ENCODE measurements at places on chromosomes 3 and 15.

DNA sequence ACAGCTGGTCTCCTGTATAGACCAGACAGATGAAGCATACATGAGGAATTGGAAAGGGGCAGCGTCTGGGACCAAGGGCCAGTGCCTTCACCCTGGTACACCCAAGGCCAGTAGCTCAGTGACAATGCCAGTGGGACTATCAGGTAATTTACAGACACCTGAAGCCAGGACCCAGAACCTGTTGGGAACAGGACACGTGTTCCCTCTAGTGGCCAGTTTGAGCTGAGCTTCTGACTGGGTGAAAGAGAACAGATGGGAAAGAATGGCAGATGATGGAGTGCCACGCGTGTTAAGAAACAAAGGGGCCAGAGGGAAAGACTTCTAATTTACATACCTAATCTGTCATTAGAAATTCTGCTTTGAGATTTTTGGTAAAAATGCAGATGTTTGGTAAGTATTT, 5.1 kb upstream of the SLC25A38 start:
- no peak overlapping the region for H3K4me3 ChIP-seq
- no peaks in the 10 kb centered on the region for H3K27me3 ChIP-seq
- no peak overlapping the region for H3K27ac ChIP-seq
- peak; percentile 29 for DNase-seq
- peaks cover 1% of the 10 kb centered on the region for H3K4me1 ChIP-seq

GRCh38 chr3:15102256-15102655, 3.3 kb upstream of the RBSN start:
- no peak overlapping the region for H3K4me3 ChIP-seq
- H3K36me3 ChIP-seq: no peaks in the 10 kb centered on the region
- no peaks in the 10 kb centered on the region for H3K27me3 ChIP-seq
- DNase-seq: no peak
- H3K27ac ChIP-seq: no peak overlapping the region

DNA sequence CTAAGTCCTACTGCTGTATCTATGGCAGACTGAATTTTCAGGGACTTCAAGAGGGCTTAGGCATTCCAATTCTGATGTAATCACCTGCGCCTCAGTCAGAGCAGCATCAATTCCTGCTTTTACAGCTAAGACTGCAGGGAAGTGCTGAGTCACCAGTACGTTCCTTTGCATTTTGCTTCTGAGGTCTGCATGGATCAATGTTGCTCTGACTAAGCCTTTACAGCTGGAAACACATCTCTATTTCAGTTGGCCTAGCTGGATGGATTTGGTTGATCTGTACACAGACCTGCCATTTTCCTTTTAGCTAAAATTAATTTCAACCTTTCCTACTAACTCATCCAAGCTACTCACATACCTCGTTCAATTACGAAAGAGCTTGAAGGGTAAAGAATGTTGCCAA, 51.3 kb downstream of the ETV5 start:
- peak overlapping the region; percentile 22 for H3K27ac ChIP-seq
- peaks cover 31% of the 10 kb centered on the region for H3K36me3 ChIP-seq
- DNase-seq: peak; percentile 73
- peaks cover 7% of the 10 kb centered on the region for H3K4me1 ChIP-seq

- H3K4me3 ChIP-seq: no peak overlapping the region
- peaks cover 2% of the 10 kb centered on the region for H3K4me1 ChIP-seq
- no peaks in the 10 kb centered on the region for H3K27me3 ChIP-seq
- no peaks in the 10 kb centered on the region for H3K36me3 ChIP-seq
These were observed 35.8 kb downstream of the HERC1 start for GRCh38 chr15:63797901-63798300.

- no peak overlapping the region for H3K4me3 ChIP-seq
- no peak for DNase-seq
- H3K27ac ChIP-seq: no peak overlapping the region
- H3K27me3 ChIP-seq: no peaks in the 10 kb centered on the region
- H3K4me1 ChIP-seq: peaks cover 8% of the 10 kb centered on the region
These were observed 77.8 kb downstream of the SLC25A26 start for GRCh38 chr3:66298591-66298990.

GRCh38 chr3:159418571-159419526, 569.8 kb upstream of the IL12A start:
- DNase-seq: peak; percentile 77
- H3K4me1 ChIP-seq: peaks cover 2% of the 10 kb centered on the region
- H3K36me3 ChIP-seq: no peaks in the 10 kb centered on the region
- H3K27ac ChIP-seq: peak overlapping the region; percentile 75
- H3K4me3 ChIP-seq: no peak overlapping the region
- no peaks in the 10 kb centered on the region for H3K27me3 ChIP-seq

- no peak for DNase-seq
- H3K27me3 ChIP-seq: no peaks in the 10 kb centered on the region
- no peak overlapping the region for H3K4me3 ChIP-seq
- peaks cover 59% of the 10 kb centered on the region for H3K36me3 ChIP-seq
- H3K27ac ChIP-seq: no peak overlapping the region
These were observed 64.1 kb upstream of the RPL32 start for GRCh38 chr3:12905316-12906071.
